Naive thymus-derived CD4-positive, alpha-beta T cell (primary cell): ENCODE measurements at places on chromosomes 2 and 18. TPM values are rescaled to one million over a fixed set of nuclear protein-coding genes. Genes with fewer than 3 reads are reported as not detected.

GRCh38 chr2:150138587-150138986, 348.9 kb downstream of the RND3 start:
- H3K36me3 ChIP-seq = no peaks in the 10 kb centered on the region
- no peaks in the 10 kb centered on the region for H3K4me1 ChIP-seq
- H3K27me3 ChIP-seq = no peaks in the 10 kb centered on the region
- no peak for DNase-seq
- no peak overlapping the region for H3K4me3 ChIP-seq
- no peak overlapping the region for H3K27ac ChIP-seq

GRCh38 chr18:11089931-11090715, 59.2 kb downstream of the PIEZO2 start:
- no peak overlapping the region for H3K27ac ChIP-seq
- no peaks in the 10 kb centered on the region for H3K4me1 ChIP-seq
- H3K27me3 ChIP-seq = no peaks in the 10 kb centered on the region
- no peaks in the 10 kb centered on the region for H3K36me3 ChIP-seq
- no peak overlapping the region for H3K4me3 ChIP-seq

DNA sequence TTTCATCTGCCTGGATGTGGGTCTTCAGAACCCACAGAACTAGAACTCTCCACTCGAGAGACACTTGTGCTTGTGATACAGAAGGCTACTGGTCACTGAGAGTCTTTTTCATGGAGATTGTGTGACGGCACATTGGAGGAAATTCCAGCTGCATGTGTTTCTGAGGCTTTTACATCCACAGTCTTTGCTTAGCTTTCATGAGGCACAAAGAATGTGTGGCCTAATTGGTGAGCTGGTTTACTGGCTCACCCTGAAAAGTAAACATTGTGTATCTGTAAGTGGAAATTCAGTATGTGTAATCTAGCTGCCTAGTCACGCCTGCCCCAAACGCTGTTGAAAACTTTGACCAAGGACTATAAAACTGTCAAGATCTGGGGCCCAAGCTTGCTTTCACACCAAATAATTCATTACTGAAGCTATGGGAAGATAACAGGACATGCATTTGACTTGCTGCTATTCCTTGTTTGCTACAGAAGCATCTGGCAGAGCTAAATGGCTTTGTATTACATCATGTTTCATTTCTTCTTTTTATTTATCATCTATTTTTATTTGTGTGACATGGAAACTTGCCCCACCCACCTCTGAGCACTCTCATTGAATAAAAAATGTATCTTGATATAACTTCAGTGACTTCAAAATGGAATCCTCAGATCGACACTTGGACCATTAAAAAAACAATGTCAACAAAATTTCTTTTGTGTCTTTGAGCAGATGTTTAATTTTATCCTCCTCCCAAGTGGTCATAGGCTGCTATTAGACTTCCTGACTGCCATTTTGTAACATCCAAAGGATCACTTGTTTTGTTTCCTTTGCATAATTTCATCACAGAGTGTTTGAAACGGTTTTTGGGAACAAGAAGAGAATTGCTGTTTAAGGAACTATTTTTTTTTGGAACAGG, 80.2 kb downstream of the EFEMP1 start:
- H3K4me3 ChIP-seq = no peak overlapping the region
- H3K4me1 ChIP-seq = no peaks in the 10 kb centered on the region
- no peak for DNase-seq
- H3K36me3 ChIP-seq = no peaks in the 10 kb centered on the region
- no peaks in the 10 kb centered on the region for H3K27me3 ChIP-seq

DNA sequence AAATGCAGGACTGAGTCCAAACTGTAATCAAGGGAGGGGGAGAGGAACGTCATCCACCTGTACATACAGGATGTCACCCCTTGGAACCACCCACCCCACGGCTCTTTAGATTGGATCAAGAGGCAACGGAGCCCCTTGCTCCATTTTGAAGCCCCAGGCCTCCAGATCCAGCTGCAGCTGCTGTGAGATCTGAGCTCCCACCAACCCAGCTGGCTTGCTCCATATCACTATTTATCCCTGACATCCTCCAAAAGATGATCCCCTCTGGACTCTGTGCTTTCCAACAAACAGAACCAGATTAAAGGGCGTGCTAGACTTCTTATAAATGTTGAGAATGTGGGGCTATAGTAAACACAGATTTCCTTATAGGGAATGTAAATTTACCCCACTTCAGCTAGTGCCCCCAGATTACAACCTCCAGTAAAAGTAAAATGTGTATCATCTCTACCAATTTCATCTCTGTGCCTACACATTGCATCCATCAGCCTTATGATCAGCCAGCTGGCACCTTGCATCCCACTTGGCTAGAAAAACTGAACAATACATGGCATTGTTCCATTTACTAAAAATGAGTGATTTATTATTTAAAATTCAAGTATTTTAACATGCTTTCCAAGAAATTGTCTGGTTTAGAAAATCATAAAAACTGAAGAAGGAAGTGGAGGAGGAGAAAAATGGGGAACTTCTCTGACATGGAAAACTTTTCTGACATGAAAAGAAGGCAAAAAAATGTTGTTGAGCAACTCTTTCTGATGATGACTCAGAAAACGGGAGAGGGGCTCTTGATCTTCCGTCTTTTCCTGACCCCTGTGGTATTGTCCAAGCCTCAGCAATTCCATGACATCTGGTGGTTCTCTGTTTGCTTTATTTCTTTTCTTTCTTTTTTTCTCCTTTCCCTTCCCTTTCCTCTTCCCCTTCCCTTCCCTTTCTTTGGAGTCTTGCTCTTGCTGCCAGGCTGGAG, 262.6 kb upstream of the THUMPD2 start:
- no peak overlapping the region for H3K27ac ChIP-seq
- H3K4me3 ChIP-seq = no peak overlapping the region
- H3K4me1 ChIP-seq = no peaks in the 10 kb centered on the region
- no peaks in the 10 kb centered on the region for H3K27me3 ChIP-seq

- H3K27me3 ChIP-seq = no peaks in the 10 kb centered on the region
- H3K36me3 ChIP-seq = no peaks in the 10 kb centered on the region
- H3K4me3 ChIP-seq = no peak overlapping the region
- H3K27ac ChIP-seq = no peak overlapping the region
Observed at GRCh38 chr18:38616306-38616705, 1050.7 kb upstream of the CELF4 start.

GRCh38 chr18:6561016-6561415, 146.3 kb upstream of the L3MBTL4 start:
- H3K27ac ChIP-seq = no peak overlapping the region
- DNase-seq = no peak
- H3K36me3 ChIP-seq = no peaks in the 10 kb centered on the region
- no peaks in the 10 kb centered on the region for H3K4me1 ChIP-seq

DNA sequence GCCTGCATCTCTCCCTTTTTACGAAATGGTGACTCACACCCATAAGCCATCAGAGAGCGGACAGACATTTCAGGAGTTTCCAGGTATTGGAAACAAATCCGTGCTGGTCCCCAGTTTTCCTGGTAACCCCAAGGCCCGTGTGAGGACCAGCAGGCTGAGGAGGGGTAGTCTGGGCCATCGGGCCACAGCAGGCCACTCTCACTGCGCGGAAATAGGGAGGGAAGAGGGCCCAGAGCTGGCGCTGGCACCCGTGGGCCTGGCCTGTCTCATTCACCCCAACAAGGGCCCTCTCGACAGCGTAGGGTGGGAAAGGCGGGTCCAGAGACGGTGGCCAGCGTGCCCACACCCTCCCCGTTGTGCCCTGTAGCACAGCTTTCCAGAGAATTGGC, 13.7 kb upstream of the FAHD2A start:
- no peaks in the 10 kb centered on the region for H3K36me3 ChIP-seq
- no peaks in the 10 kb centered on the region for H3K4me1 ChIP-seq
- no peaks in the 10 kb centered on the region for H3K27me3 ChIP-seq

DNA sequence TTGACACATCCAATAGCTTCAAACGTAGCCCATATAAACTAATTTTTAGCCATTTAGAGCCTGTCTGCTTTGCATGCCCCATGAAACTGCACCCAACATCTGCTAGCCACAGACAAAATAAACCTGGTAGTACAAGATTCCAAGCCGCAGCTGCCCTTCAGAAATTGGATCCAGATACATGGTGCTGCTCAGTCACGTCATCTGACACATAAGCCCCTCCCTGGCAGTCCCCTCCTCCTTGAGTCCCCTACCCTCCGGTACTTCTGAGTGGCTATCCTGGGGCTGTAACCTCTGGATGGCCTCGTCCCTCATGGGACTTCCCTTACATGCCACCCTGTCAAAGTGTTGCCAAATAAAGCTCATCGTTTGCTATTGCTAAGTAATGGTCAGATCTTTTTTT, 33.8 kb downstream of the PROC start:
- no peak overlapping the region for H3K4me3 ChIP-seq
- no peaks in the 10 kb centered on the region for H3K4me1 ChIP-seq
- H3K36me3 ChIP-seq = no peaks in the 10 kb centered on the region
- H3K27me3 ChIP-seq = no peaks in the 10 kb centered on the region
- DNase-seq = no peak
- H3K27ac ChIP-seq = no peak overlapping the region

GRCh38 chr2:206379266-206379665, 64.1 kb upstream of the ADAM23 start:
- no peak for DNase-seq
- H3K4me3 ChIP-seq = no peak overlapping the region
- no peaks in the 10 kb centered on the region for H3K27me3 ChIP-seq
- H3K4me1 ChIP-seq = no peaks in the 10 kb centered on the region
- H3K27ac ChIP-seq = no peak overlapping the region

The UGT1A6 gene
- not detected for total RNA-seq

DNA sequence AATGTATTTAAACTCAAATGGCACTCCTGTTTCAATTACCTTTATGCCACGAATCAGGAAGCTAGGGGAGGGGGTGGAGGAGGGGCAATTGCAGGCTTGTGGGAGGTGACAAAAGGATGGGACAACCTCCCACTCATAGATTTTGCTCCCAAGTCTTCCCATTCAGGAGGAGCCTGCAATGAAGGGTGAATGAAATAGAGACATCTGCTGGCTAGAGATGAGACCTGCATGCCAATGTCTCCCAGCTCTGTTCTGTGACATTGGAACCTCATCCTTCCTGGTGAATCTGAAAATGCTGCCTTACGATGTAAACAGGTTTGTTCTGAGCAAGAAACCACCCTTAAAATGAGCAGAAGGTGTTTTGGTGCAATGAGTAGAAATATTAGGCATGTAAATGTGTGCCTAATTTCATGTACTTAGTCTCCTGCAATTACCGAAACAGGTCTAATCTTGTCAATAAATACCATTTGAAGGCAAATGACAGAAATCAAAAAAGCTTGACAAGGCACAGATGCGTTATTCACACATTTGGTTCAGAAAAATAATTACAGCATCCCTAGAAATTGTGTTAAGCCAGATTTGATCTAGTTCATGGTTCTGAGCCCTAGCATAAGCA, 2.7 kb upstream of the PID1 start:
- no peak overlapping the region for H3K4me3 ChIP-seq
- DNase-seq = no peak
- no peak overlapping the region for H3K27ac ChIP-seq

- no peak overlapping the region for H3K27ac ChIP-seq
- H3K4me3 ChIP-seq = no peak overlapping the region
- H3K36me3 ChIP-seq = no peaks in the 10 kb centered on the region
- H3K4me1 ChIP-seq = no peaks in the 10 kb centered on the region
- no peak for DNase-seq
- no peaks in the 10 kb centered on the region for H3K27me3 ChIP-seq
Observed at GRCh38 chr2:381941-382727, 94.2 kb upstream of the ALKAL2 start.

- peak overlapping the region; percentile 53 for H3K4me3 ChIP-seq
- no peaks in the 10 kb centered on the region for H3K36me3 ChIP-seq
- H3K27ac ChIP-seq = peak overlapping the region; percentile 24
- peak; percentile 82 for DNase-seq
Observed at GRCh38 chr2:65300761-65301711, 73.4 kb downstream of the ACTR2 start.

DNA sequence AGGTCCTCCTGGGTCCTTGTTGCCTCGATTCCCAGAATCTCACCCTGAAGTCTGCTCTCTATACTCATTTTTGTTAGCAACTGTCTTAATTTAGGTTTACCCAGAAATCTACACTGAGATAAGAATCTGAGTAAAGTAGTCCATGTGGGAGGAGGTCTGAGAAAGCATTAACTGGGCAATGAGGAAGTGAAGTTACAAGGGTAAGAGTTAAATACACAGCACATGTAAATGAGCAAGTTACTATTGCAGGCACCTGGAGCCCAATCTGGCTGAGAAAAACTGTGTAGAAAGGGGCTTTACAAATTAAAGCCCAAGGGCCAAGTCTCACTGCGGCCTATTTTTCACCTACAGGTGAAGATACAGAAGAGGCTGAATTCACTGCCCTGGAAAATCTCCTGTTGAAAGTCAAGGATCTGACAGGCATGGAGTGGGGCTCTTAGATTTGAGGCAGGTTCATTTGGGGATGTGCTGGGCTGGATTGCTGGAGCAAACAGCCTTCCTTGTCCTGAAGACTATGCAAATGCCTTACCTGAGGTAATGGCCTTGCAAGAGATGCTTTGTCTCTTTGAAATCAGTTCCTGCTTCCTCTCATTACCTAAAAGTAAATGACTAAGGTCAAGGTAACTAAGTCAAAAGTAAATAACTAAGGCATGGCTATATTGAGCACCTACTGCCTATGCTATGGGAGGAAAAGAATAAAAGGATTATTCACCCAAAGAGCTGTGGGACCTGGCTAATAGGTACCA, 84.4 kb upstream of the DYNAP start:
- H3K27ac ChIP-seq = no peak overlapping the region
- no peaks in the 10 kb centered on the region for H3K4me1 ChIP-seq
- no peaks in the 10 kb centered on the region for H3K36me3 ChIP-seq
- H3K27me3 ChIP-seq = no peaks in the 10 kb centered on the region

DNA sequence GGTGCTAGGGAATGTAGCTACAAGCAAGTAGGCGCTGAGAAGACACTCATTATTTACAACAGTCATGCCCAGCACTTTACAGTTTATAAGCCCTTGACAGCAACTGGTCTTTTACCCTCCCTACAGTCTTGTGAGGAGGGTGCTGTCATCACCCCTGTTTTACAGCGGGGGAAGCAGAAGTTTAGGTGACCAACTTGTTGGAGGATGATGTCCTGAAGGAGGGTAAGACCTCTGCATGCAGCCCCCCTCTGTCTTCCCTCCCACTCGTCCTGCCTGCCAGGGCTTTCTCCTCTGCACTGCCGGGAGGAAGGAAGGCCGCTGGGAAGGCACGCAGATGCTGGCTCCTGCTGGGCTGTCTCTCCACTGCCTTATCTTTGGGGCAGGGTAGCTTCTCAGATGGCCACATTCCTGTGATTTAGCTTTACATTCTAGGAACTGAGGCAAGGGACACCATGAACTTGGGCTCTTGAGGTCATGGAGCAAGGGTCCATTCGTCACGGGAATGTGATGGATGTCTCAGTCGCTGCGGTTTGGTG, 972 bp downstream of the IL1R1 start:
- no peak for DNase-seq
- no peak overlapping the region for H3K27ac ChIP-seq
- H3K27me3 ChIP-seq = no peaks in the 10 kb centered on the region
- H3K36me3 ChIP-seq = no peaks in the 10 kb centered on the region

- H3K27ac ChIP-seq = no peak overlapping the region
- no peaks in the 10 kb centered on the region for H3K27me3 ChIP-seq
- no peak overlapping the region for H3K4me3 ChIP-seq
- no peaks in the 10 kb centered on the region for H3K36me3 ChIP-seq
- no peaks in the 10 kb centered on the region for H3K4me1 ChIP-seq
Observed at GRCh38 chr2:9167718-9168657, 38.6 kb upstream of the ASAP2 start.

- no peaks in the 10 kb centered on the region for H3K27me3 ChIP-seq
- no peak overlapping the region for H3K4me3 ChIP-seq
- H3K4me1 ChIP-seq = no peaks in the 10 kb centered on the region
- DNase-seq = no peak
- no peaks in the 10 kb centered on the region for H3K36me3 ChIP-seq
- no peak overlapping the region for H3K27ac ChIP-seq
Observed at GRCh38 chr18:24486684-24487083, 26.2 kb downstream of the HRH4 start.
